RPMI8226 (cell line): ENCODE measurements at places on chromosomes 3 and 15.
A peak's percentile ranks its signal among the peaks of the same experiment; 100 is the strongest.

DNA sequence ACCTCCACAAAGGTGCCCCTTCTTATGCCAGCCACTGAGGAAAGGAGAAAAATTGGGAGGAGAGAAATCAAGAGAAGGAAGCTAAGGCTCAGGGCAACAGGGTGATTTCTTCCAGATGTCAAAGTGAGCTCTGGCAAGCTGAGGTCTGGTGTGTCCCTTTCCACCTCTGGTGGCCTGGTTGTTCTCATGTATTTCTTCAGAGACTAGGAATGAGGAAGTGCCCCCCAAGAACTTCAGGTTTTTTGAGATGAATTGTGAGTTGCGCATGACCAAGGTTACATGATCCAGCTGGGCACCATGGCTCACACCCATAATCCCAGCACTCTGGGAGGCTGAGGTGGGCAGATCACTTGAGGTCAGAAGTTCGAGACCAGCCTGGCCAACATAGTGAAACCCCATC lies 5.6 kb downstream of the RAB6B start:
- no peak for DNase-seq

DNA sequence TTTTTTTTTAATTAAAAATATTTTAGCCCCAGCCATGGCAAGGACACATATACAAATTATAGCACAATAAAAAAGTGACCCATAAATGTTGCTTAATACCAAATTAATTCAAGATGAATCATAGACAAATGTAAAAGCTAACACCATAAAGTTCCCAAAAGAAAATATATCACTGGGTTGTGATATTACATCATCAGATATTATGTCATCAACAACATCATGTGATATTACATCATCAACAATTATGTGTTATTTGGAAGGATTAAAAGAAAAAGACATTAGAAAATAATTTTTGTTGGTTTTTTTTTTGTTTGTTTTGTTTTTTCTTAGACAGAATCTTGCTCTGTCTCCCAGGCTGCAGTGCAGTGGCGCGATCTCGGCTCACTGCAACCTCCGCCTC lies 34.5 kb upstream of the ABHD10 start:
- no peak for DNase-seq

DNA sequence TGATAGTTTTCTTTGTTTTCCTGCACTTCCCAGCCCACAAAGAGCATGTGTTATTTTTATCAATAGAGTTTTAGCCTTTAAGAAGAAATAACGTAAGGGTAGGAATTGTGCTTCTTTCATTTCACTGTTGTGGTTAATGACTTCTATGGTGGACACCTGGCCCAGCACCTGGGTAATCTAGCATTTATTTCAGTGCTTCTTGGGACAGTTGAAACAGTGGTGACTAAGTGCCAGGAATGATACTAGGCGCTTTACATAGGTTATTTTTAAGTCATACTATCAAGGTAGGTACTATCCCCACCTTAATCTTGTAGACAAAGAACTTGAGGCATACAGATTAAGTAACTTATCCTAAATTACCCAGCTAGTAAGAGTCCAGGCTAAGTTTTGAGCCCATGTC lies 243.8 kb downstream of the SOX2 start:
- peak; percentile 69 for DNase-seq

- no peak for DNase-seq
Measured at GRCh38 chr3:114496021-114496434, 202.2 kb downstream of the TIGIT start.

- DNase-seq: no peak
Measured at GRCh38 chr15:57948351-57949289, 116.9 kb downstream of the ALDH1A2 start.

GRCh38 chr3:39299279-39299678 lies 19.4 kb upstream of the CX3CR1 start:
- DNase-seq: no peak

DNA sequence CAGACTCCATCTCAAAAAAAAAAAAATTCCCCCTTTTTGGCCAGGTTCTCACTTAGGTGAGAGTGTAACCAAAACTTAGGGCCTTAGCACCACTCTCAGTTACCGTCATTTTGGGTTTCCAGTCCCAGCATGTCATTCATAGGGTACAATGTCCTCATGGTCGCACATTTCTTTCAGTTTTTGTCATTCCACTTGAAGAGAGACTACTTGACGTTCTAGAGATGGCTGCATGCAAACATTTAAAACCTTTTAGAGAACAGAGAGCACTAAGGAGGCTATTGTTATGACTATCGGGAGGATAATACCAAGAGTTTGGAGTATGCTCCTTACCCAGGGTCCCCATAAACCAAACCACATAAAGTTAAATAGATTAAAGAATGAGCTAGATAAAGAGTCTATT lies 37.9 kb upstream of the THUMPD3 start:
- DNase-seq: no peak

- no peak for DNase-seq
Measured at GRCh38 chr3:189512039-189512438, 119.2 kb upstream of the TP63 start.

- DNase-seq: no peak
Measured at GRCh38 chr3:27508424-27508823, 24.2 kb upstream of the SLC4A7 start.

DNA sequence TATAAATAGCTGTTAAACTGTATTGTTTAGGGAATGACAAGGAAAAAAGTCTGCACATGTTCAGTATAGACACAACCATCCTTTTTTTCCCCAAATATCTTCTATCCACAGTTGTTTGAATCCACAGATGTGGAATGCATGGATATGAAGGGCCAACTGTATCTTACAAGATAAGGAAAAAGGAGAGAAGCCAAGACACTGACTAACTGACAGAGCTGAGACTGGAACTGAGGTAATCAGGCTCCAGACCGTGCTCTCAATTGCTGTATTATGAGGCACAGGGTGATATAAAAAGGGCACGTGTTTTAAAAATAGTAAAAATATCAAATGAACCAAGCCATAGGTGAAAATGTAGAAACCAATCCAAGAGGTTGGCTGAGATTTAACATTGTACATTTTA lies 49.0 kb downstream of the DHX36 start:
- no peak for DNase-seq

GRCh38 chr3:194837457-194838127 lies 151.9 kb downstream of the FAM43A start:
- no peak for DNase-seq

GRCh38 chr3:13950042-13950441 lies 70.2 kb upstream of the WNT7A start:
- DNase-seq: no peak
